Liver (tissue), 10 donors: ENCODE measurements at places on chromosomes 12 and 14. TPM values are rescaled to one million over a fixed set of nuclear protein-coding genes. Genes with fewer than 3 reads are reported as not detected.

RERGL gene
- total RNA-seq: 0.19 TPM

RNU4-1 gene
- under 0.01 TPM for total RNA-seq

STXBP6 gene
- 1.4 TPM for total RNA-seq

FOXN4 gene
- not detected for total RNA-seq

NINJ2 gene
- total RNA-seq: 6.7 TPM

IFNG gene
- 0.08 TPM for total RNA-seq

PLA2G1B gene
- 1.4 TPM for total RNA-seq

LRRC9 gene
- 0.14 TPM for total RNA-seq

FKBP4 gene
- total RNA-seq: 29.9 TPM

NANOG gene
- 0.17 TPM for total RNA-seq

FGF23 gene
- total RNA-seq: 0.47 TPM

TAS2R8 gene
- total RNA-seq: 0.25 TPM

GRCh38 chr12:47972895-47973294 is 9.5 kb downstream of the TMEM106C start:
- DNase-seq: no peak
- no peak overlapping the region for H3K4me3 ChIP-seq
- no peaks in the 10 kb centered on the region for H3K27me3 ChIP-seq
- H3K4me1 ChIP-seq: no peaks in the 10 kb centered on the region
- peaks cover 4% of the 10 kb centered on the region for H3K36me3 ChIP-seq

- H3K36me3 ChIP-seq: peaks cover 28% of the 10 kb centered on the region
- no peak overlapping the region for H3K4me3 ChIP-seq
- no peaks in the 10 kb centered on the region for H3K4me1 ChIP-seq
- no peaks in the 10 kb centered on the region for H3K27me3 ChIP-seq
Observed at GRCh38 chr12:111327474-111327873, 41.4 kb downstream of the PHETA1 start.

GRCh38 chr12:65308601-65309071 is 30.2 kb downstream of the MSRB3 start:
- H3K4me1 ChIP-seq: no peaks in the 10 kb centered on the region
- H3K36me3 ChIP-seq: no peaks in the 10 kb centered on the region
- no peak overlapping the region for H3K27ac ChIP-seq

DNA sequence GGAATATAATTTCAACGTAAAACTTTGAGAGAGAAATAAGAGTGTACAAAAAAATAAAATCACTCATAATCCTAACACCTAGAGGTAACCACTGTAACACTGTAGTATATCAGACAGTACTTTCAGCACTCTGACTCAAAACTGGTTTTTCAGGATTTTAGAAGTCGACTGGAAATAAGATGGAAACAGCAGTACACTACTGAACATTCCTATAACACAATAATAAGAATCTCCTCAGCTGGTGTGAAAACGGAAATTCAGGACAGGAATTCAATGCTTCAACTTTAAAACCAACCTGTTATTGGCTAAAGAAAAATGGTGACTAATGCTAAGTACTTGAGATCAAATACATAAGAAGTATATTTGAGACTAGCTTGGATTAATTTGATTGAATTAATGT is 12.3 kb upstream of the PITPNM2 start:
- no peak for DNase-seq
- H3K27me3 ChIP-seq: no peaks in the 10 kb centered on the region
- H3K4me1 ChIP-seq: peaks cover 9% of the 10 kb centered on the region
- H3K27ac ChIP-seq: no peak overlapping the region
- H3K4me3 ChIP-seq: no peak overlapping the region

GRCh38 chr12:27502021-27502435 is 22.0 kb upstream of the PPFIBP1 start:
- H3K27ac ChIP-seq: no peak overlapping the region
- no peaks in the 10 kb centered on the region for H3K4me1 ChIP-seq
- no peaks in the 10 kb centered on the region for H3K27me3 ChIP-seq
- H3K4me3 ChIP-seq: no peak overlapping the region

GRCh38 chr12:22881878-22882385 is 257.0 kb downstream of the ETNK1 start:
- DNase-seq: no peak
- no peaks in the 10 kb centered on the region for H3K27me3 ChIP-seq
- H3K36me3 ChIP-seq: no peaks in the 10 kb centered on the region
- H3K4me1 ChIP-seq: no peaks in the 10 kb centered on the region
- H3K4me3 ChIP-seq: no peak overlapping the region

DNA sequence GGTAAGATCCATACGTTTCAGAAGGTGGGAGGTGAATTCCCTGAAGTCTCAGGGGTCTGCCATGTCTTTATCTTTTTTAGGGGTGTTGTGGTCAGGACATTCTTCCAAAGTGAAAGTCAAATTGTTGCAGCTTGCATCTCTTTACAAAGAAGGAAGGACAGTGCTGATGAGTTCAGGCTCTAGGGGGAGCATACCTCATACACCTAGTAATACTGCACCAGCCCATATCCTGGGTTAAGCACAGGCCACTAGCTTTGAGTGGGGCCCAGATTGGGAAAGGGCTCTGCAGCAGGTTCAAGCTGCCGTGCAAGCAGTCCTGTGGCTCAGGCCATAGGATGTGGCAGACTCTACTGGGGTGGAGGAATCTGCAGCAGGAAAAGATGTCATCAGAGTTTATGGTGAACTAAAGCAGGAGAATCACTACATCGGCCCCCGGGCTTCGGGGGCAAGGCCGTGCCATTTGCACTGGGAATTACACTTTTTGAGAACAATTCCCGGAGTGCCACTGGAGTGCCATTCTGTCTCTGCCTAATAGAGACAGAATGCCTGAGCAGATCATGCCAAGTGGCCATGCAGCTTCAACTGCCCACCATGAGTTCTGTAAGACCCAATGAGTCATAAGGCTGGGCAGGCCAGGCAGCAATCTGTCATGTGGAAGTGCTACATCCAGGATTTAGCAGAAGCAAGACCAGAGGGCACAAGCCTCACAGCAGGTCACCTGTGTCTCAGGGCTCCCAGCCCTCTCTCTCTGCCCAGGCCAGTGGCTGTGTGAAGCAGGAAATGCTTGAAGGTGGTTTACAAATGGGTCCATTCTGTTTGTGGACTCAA is 32.3 kb downstream of the DIO3 start:
- H3K4me3 ChIP-seq: no peak overlapping the region
- DNase-seq: no peak
- H3K4me1 ChIP-seq: no peaks in the 10 kb centered on the region
- no peaks in the 10 kb centered on the region for H3K27me3 ChIP-seq
- H3K27ac ChIP-seq: no peak overlapping the region

GRCh38 chr14:41668356-41668755 is 61.7 kb downstream of the LRFN5 start:
- H3K36me3 ChIP-seq: no peaks in the 10 kb centered on the region
- no peak overlapping the region for H3K27ac ChIP-seq
- no peak for DNase-seq

DNA sequence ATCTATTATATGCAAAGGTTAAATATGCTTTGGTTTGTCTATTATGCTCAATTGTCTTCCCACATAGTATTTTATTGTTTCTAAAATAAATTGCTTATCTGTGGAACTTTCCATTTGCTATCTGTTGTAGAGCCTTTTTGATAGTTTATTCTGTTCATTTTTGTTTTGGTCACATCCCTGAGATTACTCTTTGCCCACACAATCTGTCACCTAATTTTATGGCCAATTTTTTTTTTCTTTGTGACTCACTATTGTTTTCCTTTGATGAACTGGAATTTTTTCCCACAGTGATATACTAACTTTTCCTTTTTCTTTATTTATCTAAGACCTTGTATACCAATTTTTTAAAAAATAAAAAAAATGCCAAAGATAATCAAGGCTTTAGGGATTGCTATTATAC is 61.1 kb downstream of the RASSF9 start:
- H3K27me3 ChIP-seq: no peaks in the 10 kb centered on the region
- no peak overlapping the region for H3K4me3 ChIP-seq
- H3K27ac ChIP-seq: no peak overlapping the region
- H3K4me1 ChIP-seq: no peaks in the 10 kb centered on the region
- no peak for DNase-seq

DNA sequence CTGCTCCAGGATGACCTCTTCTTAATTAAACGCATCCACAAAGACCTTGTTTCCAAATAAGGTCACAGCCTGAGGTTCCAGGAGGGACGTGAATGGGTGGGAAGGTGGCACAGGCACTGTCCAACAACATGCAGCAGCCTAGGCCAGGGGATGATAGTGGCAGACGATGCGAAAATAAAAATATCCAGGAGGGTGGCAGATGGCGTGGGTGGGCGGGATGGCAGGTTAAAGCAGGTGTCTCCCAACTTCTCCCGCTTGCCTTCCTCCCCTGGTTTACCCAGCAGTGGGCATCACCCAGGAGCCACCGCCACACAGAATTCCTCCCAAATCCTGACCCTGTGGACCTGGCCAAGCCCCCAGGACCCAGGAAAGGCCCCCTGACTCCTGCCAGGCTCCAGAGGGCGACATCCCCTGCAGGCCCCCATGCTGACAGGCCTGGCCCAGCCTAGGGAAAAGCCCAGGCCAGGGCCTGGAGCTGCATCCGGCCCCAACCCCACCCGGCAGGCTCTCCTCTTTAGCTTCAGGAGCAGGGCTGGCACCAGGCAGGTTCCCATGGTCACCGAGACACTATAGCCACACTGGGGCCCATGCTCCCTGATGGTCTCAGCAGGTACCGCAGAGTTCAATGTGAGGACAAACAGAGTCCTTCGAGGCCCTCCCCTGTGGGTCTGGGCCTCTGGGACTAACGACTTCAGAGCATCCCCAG is 9.7 kb downstream of the NCOR2 start:
- no peak for DNase-seq
- no peak overlapping the region for H3K27ac ChIP-seq
- H3K4me1 ChIP-seq: peaks cover 25% of the 10 kb centered on the region
- no peaks in the 10 kb centered on the region for H3K36me3 ChIP-seq
- H3K4me3 ChIP-seq: no peak overlapping the region

- H3K27me3 ChIP-seq: no peaks in the 10 kb centered on the region
- no peak for DNase-seq
- H3K4me1 ChIP-seq: no peaks in the 10 kb centered on the region
- H3K36me3 ChIP-seq: no peaks in the 10 kb centered on the region
- H3K27ac ChIP-seq: no peak overlapping the region
Observed at GRCh38 chr12:66438601-66439000, 136.3 kb downstream of the HELB start.

DNA sequence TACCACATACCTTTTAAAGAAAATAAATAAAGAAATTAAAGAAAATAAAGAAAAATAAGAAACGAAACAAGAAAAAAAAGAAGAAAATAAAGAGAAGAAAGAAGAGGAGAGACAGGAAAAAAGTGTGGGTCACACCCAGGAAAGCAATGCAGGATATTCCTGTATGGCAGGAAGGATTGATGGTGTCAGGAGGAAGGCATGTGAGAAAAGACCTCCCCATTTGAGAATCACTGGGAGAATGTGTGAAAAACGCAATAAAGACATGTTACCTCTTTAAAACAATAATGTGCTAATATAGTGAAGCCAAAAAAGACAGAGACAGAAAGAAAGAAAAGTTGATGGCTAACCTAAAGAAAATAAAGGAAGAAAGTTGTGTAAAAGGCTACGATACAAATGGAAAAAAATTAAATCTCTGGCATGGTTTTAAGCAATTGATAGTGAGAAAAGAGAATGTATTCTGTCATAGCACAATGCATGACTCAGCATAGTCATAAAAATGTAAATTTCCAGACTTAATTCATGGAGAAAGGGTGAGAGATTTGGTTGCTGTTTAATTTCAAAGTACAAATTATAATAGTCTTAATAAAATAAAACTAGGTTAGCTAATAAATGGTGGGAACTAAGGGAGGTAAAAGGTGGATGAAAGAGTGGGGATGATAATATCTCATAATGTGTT is 24.3 kb upstream of the FOXG1 start:
- H3K27ac ChIP-seq: no peak overlapping the region
- no peak for DNase-seq
- no peaks in the 10 kb centered on the region for H3K27me3 ChIP-seq
- no peaks in the 10 kb centered on the region for H3K36me3 ChIP-seq

GRCh38 chr14:20278414-20278813 is 27.3 kb downstream of the TTC5 start:
- no peak overlapping the region for H3K27ac ChIP-seq
- H3K4me3 ChIP-seq: no peak overlapping the region
- no peaks in the 10 kb centered on the region for H3K36me3 ChIP-seq
- no peaks in the 10 kb centered on the region for H3K27me3 ChIP-seq

GRCh38 chr14:68177728-68178127 is 358.1 kb downstream of the RAD51B start:
- H3K36me3 ChIP-seq: no peaks in the 10 kb centered on the region
- no peaks in the 10 kb centered on the region for H3K27me3 ChIP-seq
- H3K4me3 ChIP-seq: no peak overlapping the region
- no peak overlapping the region for H3K27ac ChIP-seq
- H3K4me1 ChIP-seq: peaks cover 4% of the 10 kb centered on the region

GRCh38 chr12:71270057-71270456 is 112.3 kb upstream of the TSPAN8 start:
- no peaks in the 10 kb centered on the region for H3K27me3 ChIP-seq
- H3K4me1 ChIP-seq: no peaks in the 10 kb centered on the region
- no peak overlapping the region for H3K27ac ChIP-seq
- no peak for DNase-seq
- no peaks in the 10 kb centered on the region for H3K36me3 ChIP-seq

DNA sequence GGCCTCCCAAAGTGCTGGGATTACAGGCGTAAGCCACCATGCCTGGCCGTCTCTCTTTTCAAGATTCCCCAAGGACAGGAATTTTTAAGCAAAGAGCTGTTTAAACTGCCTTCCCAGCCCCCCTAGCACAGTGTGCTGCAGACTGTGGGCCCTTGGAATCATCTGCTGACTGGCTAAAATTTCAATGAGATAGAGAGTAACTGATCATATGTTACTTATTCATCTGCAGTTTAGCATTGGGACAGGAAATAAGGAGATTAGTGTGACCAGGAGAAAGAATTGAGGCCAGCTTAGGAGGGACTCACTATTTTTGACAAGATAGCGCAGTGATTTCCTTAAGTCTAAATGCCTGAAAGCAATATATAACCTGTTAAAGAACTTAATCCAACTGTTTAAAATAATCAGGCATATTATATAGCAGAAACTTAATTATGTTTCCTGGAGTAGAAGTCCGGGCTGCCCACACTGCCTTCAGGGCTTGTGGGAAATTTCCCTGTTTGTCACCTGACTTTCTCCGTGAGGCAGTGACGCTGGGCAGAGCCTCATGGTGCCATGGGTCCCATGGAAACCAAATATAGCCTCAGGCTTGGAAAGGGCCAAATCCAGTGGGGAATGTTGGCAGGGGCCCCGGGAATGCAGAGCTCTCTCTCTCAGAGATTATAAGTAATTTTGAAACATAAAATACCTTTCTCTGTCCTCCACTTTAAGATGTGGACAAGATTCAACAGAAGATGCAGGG is 22.8 kb upstream of the CEBPE start:
- H3K27ac ChIP-seq: no peak overlapping the region
- H3K4me3 ChIP-seq: no peak overlapping the region
- H3K36me3 ChIP-seq: no peaks in the 10 kb centered on the region
- no peaks in the 10 kb centered on the region for H3K27me3 ChIP-seq
- no peak for DNase-seq

DNA sequence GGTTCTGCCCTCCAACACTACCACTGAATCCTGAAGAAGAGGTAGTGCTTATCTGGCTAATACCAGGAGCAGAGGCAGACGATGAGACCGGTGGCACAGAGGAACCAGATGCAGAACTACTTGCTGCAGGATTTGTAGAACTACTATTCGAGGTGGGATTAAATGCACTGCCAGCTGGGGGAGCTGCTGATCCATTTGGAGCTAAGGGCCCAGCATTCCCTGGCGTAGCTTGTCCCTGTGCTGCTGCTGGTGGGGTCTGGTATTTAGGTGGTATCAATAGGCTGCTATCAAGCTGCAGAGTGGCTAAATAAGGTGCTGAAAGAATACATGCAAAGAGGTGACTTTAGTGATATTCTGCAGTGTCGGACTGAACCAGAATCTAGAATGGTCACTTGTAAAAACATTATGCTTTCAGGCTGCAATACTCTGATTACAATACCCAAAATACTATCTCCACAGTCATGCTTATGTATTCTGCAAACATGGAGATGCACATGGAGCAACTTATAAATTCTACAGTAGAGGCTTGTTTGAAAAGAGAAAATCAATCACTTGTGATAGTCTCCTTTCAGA is 294.2 kb downstream of the MED13L start:
- no peaks in the 10 kb centered on the region for H3K4me1 ChIP-seq
- peaks cover 50% of the 10 kb centered on the region for H3K36me3 ChIP-seq
